ENCODE measurements at places on chromosomes 5 and 9.

GRCh38 chr9:74942801-74943200, 9.9 kb downstream of the C9orf40 start:
- DNase-seq = no peak

DNA sequence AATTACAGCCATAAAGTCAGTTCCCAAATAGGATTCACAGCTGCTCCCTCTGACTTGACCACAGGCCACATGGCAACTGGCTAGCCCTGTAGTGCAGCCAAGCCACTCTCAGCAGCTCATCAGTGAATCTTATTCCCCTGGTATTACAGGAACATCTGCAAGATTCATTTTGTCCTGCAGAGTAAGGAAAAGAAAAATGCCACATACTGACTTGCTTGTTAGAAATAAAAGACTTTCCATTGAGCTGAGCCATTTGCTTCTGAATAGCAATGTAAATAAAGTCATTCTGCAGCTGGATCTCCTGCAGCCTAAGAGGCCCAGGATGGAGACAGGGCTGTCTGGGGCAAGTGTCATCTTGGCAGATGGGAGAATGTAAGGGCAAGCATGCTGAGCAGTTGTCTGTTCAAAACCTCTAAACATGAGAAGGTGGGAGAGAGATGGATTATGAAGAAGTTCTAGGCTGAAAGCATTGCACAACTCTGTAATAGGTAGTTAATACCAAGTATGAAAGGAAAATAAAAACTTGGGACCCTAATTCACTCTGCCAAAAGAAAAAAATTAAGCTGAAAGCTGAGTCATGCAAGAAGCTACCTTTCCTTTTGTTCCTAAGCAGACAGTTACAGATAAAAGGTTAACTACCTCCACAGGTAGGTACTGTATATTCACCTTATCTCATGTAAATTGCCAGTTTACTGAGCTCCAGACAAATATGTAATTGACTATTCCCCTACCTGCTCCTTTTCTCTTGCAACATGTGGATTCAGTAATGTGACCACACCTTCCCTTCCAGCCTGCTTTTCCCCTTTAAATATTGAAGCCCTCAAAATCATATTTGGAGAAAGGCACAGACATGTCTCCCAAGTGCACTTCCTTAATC, 244.4 kb upstream of the RAI14 start:
- peak; percentile 40 for DNase-seq

DNA sequence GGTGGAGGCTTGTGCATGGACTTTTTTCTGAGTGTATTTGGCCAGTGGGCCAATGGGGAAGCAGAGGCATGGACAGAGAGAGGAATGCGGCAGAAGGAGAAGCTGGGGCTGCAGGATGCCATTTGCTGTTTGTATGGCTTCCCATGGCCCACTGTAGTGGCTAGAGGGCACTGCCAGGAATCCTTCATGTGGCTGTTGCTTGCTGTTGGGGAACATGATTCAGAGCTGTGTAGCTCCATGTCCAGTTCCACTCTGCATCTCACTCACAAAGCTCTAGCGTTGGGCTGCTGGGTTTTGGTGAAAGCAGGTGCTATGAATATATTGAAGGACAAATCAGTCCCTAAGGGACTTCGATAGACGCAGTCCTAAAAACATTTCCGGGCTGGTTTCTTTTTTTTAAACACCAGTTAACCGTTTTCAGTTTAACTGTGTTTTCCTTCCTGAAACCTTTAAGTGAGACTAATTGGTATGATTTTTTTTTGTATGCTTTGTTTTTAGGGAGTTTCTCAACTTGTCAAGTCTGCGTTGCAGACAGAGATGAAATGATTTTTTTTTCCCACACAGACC, 51.3 kb downstream of the SLC22A5 start:
- no peak for DNase-seq

DNA sequence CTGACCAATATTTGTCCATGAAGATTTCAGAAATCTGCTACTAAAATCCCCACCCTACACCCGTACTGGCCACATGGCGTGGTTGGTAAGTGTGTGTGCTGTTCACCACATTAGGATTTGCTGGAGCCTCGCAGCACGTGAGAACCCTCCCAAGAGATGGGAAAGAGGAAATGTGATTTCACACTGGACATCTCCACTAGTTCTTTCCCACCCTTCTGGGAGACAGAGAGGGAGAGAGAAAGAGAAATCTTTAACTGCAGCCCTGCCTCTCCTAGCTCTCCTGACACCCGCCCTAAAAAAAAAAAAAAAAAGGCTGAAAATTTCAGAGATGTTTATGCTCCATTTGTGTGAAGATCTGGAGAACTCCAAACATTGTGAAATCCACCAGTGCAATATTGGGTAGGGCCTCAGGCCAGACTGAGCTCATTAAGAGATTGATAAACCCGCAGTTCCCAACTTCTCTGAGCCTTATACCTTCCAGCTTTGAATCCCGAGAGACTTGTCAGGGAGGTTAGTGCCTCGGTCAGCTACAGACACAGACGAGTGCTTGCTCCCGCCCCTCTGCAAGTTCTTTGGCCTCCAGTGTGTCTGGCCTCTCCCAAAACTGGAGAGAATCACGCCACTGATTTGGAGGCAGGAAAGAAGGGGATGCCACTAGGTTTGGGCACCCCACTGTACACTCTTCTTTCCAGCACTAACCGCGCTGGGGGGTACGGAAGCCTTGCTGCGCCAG, 1.9 kb downstream of the SPRY4 start:
- no peak for DNase-seq

- DNase-seq = no peak
These were observed 270.4 kb upstream of the TUT7 start for GRCh38 chr9:86624630-86625029.

DNA sequence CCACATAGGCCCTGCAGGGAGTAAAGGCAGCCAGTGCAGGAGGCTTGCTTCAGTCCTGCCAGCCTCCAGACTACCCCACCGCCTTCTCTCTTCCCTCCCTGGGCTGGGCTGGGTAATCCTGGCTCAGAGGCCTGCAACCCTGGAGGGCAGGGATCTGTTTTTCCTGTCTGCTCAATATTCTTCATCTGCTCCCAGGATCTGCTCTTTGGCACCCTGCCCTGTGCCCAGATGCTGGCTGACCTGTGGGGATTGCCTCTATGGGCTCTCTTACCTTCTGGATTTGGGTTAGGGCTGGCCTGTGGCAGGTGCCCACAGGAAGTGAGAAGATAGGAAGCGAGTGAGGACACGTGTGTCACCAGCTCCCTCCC, 7.3 kb upstream of the ANGPTL2 start:
- DNase-seq = no peak

DNA sequence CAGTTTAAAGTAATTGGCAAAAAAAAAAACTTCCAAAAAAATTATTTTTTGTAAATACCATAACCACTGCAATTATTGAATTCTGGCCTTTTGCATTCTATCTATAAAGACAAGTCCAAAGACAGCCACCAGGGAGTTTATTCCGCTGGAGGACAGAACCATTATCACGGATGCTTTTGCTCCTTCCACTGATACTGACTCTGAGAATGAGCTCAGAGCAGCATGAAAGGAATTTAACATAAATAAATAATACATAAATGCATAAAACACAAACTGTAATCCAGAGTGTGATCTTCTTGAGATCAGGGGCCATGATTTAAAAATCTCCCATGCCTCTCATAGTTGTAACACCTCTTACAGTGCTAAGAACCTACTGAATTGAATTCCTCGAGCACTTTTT, 264.8 kb downstream of the ARRDC3 start:
- no peak for DNase-seq

DNA sequence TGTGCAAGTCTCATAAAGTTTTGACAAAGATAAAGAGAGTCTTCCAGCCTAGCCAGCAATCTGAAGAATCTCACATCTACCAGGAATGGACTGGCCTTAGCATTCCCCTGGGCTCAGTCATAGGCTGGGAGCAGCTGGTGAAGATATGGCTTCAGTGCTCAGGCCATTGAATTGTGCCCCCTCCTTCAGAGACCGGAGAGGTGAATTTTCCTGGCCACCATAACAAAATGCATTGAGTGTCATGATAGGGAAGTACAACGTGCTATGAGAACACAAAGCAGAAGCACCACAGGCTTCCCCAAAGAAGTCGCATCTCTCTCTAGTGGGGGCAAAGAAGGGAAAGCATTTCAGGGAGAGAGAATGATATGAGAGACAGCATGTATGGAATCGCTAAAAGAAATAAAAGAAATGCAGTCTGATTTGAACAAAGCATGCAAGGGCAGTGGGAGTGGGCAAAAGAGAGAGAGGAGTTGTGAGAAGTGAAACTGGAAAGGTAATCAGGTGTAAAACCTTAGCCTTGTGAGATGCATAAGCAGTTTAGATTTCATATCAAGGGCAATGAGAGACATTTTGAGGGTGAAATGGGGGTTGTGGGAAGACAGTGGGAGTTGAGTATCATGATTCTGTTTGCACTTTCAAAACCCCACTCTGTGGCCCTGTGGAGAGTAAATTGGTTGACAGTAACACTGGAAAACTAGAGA, 57.1 kb upstream of the NMUR2 start:
- no peak for DNase-seq

GRCh38 chr5:176542596-176543427, 5.6 kb upstream of the RNF44 start:
- DNase-seq = no peak

DNA sequence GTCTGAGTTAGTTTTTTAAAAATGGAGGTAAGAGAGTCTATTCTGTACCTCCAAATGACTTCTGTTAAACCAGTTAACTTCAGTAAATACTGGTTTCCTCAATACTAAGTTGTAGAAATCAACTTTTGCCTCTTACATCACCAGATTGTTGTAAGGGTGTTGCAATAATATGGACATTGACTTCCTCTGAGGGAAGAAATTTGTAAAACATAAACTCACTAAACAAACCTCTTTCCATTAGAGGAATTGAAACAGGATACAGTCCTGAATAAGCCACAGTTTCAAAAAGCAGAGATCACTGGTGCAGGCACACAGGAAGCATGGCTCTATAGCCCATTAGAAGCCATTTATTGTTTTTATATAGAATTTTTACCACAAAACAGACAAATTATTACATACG, 32.7 kb upstream of the SLCO6A1 start:
- DNase-seq = no peak

DNA sequence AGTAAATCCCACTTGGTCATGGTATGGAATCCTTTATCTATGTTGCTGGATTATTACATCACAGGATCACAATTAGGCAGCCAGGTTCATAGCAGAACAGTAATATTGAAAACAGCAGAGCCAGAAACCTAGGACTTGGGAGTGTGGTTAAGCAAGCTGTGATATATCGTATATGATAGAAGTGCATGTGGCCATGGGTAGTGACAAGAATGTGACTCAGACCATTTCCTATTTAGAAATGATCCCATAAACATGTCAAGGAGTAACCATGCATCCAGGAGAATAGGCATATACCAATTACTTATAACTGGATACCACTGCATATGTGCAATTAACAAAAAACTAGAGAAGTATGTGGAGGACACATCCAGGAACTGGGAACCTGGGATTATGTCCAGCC, 31.2 kb downstream of the AMBP start:
- DNase-seq = no peak

Data from smooth muscle cell of the brain vasculature (primary cell).